ENCODE measurements at places on chromosomes 13 and 19. TPM values are rescaled to one million over a fixed set of nuclear protein-coding genes. Genes with fewer than 3 reads are reported as not detected.

The RNF225 gene
- total RNA-seq = 0.21 TPM

GRCh38 chr13:73697166-73697565 is 437.0 kb downstream of the KLF12 start:
- H3K36me3 ChIP-seq = peaks cover 28% of the 10 kb centered on the region
- H3K27me3 ChIP-seq = no peaks in the 10 kb centered on the region
- no peak overlapping the region for H3K4me3 ChIP-seq
- peaks cover 19% of the 10 kb centered on the region for H3K4me1 ChIP-seq
- no peak for DNase-seq

DNA sequence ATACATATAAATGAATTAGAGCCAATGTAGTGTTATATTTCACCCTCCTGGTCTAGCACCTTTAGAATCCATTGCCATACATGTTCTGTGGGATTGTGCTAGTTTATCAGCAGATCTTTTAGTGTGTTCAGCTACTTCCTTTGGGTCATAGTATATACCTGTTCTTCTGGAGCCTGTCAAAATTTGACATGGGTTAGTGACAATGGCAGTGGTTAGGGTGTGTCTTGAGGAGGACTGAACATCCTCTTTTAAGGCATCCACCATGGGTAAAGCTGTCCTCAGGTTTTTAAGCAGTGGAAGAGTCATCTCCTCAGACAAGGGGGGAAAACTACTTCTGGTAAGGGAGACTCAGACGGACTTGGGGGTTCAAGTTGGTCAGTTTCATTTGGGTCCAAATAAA is 29.4 kb downstream of the DNAJC3 start:
- no peak overlapping the region for H3K4me3 ChIP-seq
- H3K27ac ChIP-seq = no peak overlapping the region
- H3K36me3 ChIP-seq = peaks cover 15% of the 10 kb centered on the region
- no peaks in the 10 kb centered on the region for H3K27me3 ChIP-seq
- H3K4me1 ChIP-seq = peaks cover 45% of the 10 kb centered on the region

The ZNF526 gene
- 14.9 TPM for total RNA-seq

DNA sequence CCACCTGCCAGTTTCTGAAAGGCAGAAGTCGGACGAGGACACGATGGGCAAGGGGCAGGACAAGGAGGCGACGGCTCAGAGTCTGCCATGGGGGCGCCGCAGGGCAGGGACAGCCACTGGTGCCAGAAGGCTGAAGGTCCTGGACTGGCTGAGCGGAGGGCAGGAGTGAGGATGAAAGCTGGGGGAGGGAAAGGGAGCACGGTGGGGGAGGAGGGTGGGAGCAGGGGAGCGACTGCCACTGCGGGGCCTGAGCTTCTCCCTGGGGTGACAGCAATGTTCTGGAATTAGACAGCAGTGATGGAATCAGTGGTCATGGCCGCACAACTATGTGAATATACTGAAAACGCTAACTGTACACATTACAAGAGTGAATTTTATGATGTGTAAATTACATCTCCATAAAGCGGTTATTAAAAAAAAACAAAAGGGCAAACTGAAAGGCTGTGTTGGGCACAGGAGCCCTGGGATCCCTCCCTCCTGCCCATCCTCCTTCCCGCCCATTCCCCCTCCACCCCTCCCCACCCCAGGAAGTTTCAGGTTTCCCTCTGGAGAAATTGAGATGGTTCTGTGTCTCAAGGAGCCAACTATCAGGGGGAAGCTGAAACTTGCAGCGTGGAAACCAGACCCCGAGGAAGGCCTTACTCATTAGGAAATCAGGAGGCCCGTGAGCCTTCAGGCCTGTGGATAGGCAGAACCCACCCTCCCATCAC is 15.9 kb downstream of the MLLT1 start:
- no peak overlapping the region for H3K27ac ChIP-seq
- peaks cover 19% of the 10 kb centered on the region for H3K36me3 ChIP-seq
- H3K4me3 ChIP-seq = no peak overlapping the region
- H3K4me1 ChIP-seq = no peaks in the 10 kb centered on the region

DNA sequence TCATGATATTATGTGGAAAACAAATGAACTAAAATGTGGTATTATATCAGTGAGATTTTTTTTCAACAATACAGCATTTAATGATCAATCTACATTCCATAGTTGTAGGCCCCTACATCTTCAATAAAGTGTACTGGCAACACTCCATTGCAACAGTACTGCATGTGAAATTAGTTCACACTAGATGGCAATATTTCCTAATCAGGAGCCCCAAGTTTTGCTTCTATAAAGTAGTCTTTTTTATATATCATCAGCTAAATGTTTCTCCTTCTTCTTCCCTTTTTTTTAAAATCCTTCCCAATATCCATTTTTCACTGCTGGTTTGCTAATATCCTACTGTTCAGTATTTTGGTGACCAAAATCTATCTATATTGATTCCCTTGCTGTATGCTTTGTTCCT is 528.3 kb upstream of the ATXN8OS start:
- H3K27me3 ChIP-seq = no peaks in the 10 kb centered on the region
- no peak for DNase-seq
- H3K36me3 ChIP-seq = no peaks in the 10 kb centered on the region
- H3K27ac ChIP-seq = no peak overlapping the region
- no peak overlapping the region for H3K4me3 ChIP-seq

The TNFRSF19 gene
- total RNA-seq = not detected
